Activated CD4-positive, alpha-beta T cell treated with anti-CD3 and anti-CD28 coated beads, Interleukin-2, amount 10 ng/mL, durations not matched to agents 7 days and 5 days (primary cell): ENCODE measurements at places on chromosomes 5 and 9.

GRCh38 chr5:4197151-4197550 lies 601.5 kb downstream of the IRX1 start:
- H3K36me3 ChIP-seq, result no peaks in the 10 kb centered on the region
- H3K27me3 ChIP-seq, result no peaks in the 10 kb centered on the region
- no peak overlapping the region for H3K4me3 ChIP-seq
- H3K27ac ChIP-seq, result no peak overlapping the region
- DNase-seq, result no peak

DNA sequence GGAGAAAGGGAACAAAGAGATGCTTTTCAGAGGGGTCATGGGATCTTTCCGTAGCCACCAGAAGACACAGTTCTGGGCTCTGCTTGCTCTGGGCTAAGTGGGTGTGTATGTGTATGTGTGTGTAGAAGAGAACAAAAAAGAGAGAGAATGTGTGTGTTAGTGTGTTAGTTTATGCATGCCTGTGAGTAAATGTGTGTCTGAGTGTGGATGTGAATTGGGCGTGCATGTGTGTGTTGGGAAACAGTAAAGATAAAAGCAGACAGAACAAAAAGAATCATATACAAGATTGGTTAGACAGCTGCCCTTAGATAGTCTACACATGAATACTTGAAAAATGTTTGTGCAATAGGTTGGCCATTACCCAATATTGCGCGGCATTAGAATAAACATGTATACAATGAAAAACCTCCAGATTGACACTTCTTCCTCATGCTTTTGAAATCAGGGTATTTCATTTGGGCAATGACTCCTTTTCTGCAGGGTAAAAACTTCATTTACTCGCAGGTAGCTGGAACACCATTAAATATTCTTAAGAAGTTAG lies 36.5 kb upstream of the HSPA9 start:
- H3K4me3 ChIP-seq, result no peak overlapping the region
- no peaks in the 10 kb centered on the region for H3K36me3 ChIP-seq
- peaks cover 8% of the 10 kb centered on the region for H3K4me1 ChIP-seq

DNA sequence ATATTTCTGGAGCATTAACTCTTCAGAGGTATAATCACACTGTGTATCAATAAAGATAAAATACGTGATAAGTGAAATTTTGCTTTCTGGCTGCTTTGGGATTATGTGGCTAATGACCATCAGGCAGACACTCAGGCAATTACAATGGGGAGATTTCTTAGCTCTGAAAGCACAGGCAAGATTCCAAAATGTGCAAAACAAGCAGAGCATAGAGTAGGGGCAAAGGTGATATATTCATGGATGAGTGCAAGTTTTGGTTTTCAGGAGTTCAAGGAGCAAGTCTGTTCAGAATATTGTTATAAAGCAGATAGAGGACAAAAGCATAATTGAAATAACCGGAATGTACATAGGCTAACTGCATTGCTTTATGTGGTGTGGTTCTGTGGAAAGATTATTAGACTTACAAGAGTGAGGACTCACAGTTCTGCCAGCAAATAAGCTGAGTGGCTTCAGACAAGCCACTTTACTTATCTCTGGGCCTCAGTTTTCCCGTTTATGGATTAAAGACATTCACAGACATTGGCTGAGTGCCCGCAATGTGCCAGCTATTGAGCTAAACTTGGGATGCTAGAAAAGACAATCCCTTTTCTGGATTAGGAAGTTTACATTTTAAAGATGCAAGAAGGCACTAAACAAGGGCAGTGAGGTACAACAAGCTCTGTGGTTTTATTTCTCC lies 945.6 kb upstream of the ARRDC3 start:
- no peaks in the 10 kb centered on the region for H3K36me3 ChIP-seq
- no peaks in the 10 kb centered on the region for H3K4me1 ChIP-seq
- no peak overlapping the region for H3K27ac ChIP-seq
- no peaks in the 10 kb centered on the region for H3K27me3 ChIP-seq

DNA sequence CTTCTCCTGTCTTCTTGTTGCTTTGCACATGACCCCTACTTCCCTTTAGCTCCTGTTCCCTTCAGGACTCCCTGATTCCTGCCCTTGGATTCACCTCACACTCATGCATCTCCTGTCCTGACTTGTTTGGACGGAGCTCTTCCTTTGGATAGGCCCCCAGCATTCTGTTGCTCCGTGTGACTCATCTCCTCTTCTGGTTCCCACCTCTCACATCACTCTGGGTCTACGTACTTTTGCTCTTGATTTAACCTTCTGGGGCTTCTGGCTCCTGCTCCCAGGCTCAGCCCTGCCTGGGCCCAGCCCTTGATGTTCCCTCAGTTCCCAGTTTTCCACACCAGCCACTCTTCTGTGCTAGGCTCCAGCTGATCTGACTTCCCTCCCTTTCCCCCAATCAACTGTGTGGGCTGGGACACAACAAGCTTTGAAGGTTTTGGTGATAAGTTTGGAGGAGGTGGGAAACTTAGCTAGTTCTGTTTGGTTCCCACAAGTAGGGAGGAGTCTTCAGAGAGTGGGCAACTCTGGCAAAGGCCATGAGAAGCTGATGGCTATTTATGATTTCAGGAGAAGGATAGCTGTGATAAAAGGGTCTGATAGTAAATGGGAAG lies 331.5 kb downstream of the ARHGEF28 start:
- H3K4me3 ChIP-seq, result no peak overlapping the region
- no peak for DNase-seq
- H3K36me3 ChIP-seq, result no peaks in the 10 kb centered on the region
